ENCODE measurements at places on chromosomes 4 and X.

- DNase-seq: no peak
These were observed 60.6 kb downstream of the NBDY start for GRCh38 chrX:56789518-56790070.

GRCh38 chrX:28180096-28180495, 198.8 kb upstream of the DCAF8L1 start:
- DNase-seq: no peak

GRCh38 chr4:32073542-32073941, 1353.4 kb downstream of the PCDH7 start:
- DNase-seq: no peak

- DNase-seq: no peak
These were observed 28.9 kb downstream of the CPLX1 start for GRCh38 chr4:797066-797465.

- no peak for DNase-seq
These were observed 258.6 kb upstream of the ARSJ start for GRCh38 chr4:114237997-114238396.

DNA sequence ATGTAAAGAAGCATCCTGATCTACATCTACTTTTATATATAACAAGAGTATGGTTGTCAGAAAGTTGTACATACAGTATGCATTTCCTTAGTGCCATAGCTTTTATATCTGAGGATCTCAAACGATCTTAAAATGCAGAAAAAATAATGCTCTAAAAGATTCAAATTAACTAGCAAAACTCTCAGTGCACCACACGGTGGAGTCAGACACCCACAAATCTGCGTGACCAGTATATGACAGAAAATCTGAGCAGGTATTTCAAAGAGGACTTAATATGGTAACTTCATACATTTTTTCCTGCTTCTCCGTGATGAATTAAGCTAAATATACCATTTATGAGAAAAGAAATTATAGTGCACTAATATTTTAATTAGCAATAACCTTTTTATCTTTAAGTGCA, 803.0 kb downstream of the DMD start:
- no peak for DNase-seq

DNA sequence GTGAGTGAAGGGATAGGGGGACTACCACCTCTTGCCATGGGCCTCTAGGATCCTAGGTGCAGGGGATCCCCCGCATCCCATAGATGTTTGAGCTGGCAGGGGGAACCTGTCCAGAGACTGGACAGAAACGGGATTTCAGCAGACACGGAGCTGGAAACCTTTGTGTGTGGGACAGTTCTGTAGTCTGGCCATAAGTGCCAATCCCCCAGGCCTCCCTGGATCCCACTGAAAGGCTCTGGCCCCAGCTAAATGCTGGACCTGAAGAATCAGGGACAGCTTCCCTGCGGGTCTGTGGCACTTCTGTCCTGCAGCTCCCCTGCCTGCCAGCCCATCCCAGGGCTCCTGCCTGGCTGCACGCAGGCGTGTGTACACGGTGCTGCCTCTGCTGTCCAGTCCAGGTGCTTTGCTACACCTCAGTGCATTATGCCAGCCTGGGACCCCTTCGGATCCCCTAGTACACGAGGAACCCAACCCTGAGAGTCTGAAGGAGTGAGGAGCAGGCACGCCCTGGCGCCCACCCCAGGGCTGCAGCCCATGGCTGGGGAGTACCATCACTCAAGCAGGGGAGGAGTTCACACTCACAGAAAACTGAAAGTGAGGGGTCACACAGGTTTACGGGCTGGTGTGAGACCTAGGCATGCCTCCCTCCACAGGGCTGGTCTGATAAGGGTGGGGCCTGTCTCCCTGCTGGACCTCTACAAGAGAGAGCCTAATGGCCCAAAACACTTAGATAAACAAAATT, 703.0 kb downstream of the ARAP2 start:
- DNase-seq: no peak

- DNase-seq: no peak
These were observed 71.7 kb upstream of the IL13RA1 start for GRCh38 chrX:118655561-118656246.

DNA sequence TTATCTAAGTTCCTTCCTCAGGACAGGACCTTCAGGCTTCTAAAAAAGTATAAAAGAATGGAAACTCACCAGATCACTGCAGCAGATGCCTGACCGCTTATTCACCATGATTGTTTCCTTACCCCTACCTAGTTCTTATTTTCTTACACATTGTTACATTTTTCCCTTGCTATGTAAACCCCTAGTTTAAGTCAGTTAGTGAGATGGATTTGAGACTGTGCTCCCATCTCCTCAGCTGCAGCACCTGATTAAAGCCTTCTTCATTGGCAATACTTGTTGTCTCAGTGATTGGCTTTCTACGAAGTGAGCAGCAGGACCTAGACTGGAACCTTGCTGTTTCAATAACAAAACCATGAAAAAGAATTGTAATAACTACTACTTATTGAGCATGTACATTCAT, 4.7 kb downstream of the SPARCL1 start:
- no peak for DNase-seq

- DNase-seq: no peak
These were observed 18.0 kb downstream of the ARHGAP10 start for GRCh38 chr4:147749811-147750321.

DNA sequence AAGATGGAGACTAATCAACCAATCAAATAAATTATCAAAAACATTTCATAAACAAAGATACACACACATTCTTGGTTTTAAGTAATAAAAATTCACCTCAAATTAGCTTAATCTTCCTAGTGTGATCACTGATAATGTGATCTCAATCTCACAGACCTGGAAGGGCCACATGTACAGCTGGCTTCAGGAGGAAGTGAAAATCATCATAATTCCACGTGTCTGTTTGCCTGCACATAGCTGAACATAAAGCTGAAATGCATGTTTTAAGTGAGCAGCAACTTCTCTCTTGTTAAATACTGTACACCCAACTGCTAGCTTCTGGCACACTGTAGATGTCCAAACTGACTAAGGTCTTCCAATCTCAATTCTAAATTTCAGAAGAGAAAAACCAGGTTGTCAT, 53.8 kb downstream of the ARHGAP6 start:
- no peak for DNase-seq

DNA sequence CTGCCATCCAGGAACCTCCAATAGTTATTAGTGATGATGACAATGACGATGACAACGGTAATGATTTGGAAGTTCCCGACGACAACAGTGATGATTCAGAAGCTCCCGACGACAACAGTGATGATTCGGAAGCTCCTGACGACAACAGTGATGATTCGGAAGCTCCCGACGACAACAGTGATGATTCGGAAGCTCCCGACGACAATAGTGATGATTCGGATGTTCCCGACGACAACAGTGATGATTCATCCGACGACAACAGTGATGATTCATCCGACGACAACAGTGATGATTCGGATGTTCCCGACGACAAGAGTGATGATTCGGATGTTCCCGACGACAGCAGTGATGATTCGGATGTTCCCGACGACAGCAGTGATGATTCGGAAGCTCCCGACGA, 14.7 kb downstream of the CXCR3 start:
- DNase-seq: no peak

- DNase-seq: no peak
These were observed 33.8 kb upstream of the EGFL6 start for GRCh38 chrX:13535376-13536165.

- DNase-seq: no peak
These were observed 10.9 kb upstream of the EXOSC9 start for GRCh38 chr4:121789960-121790829.

- DNase-seq: no peak
These were observed at the start of gene ARHGEF9 for GRCh38 chrX:63784902-63785707. Gene ARHGEF9, minus strand, starts transcription at chrX:63785214. Its CDS starts 69 bp downstream, at chrX:63785145.

- DNase-seq: peak; percentile 13
These were observed 258.1 kb upstream of the AGTR2 start for GRCh38 chrX:115912372-115912897.

GRCh38 chr4:124455671-124456070, 256.9 kb downstream of the ANKRD50 start:
- DNase-seq: no peak

GRCh38 chr4:132085105-132085504, 1064.0 kb upstream of the PCDH10 start:
- no peak for DNase-seq

DNA sequence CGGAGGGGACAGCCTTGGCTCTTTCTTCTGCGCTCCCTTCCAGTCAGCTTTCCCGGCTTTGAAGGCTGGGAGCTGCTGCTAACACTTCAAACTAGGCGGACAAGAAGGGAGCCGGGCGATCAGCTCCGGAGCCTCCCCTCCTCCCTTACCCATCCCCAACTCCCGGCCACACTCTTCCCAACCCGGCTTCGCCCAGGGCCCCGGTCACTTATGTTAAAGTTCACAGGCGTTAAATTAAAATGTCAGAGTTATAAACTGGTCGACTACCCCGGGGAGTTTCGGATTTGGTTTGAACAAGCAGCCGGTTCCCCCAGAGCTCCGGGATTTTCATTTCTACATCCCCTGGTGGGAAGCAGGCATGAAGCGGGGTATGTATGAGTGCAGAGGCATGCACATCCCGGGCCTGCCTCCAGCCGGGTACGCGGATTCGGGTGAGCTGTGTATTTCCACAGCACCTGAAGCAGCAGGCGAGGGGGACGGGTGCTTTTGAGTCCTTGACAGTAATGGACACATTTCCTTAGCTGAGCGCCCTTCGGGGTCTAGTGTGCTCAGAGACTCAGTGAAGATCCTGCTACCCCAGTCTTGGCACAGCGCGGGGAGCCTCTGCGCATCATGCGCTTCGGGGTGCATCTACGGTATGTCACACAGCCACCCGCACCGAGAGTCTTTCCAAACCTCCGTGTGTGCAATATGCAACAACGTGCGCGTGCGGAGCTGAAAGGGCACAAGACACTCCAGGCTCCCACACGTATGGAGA, 880 bp downstream of the UNC5C start:
- no peak for DNase-seq

DNA sequence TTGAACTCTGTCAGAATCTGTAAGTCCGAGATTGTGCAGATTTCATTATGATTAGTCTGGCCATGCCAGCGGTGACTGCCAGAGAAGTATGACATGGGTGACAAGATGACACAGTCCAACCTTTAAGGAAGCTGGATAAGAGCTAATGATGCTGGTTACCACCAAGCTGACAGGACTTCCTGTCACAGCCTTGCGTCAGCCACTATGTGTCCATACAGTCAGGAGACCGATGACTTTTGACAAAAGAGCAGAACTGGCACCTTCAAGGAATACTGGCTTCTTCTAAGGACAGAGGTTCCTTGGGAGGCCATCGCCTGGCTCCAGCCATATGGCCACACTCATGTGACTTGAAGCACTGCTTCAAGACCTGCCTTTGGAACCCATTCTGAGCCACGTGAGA, 67.2 kb upstream of the TFDP3 start:
- DNase-seq: no peak

DNA sequence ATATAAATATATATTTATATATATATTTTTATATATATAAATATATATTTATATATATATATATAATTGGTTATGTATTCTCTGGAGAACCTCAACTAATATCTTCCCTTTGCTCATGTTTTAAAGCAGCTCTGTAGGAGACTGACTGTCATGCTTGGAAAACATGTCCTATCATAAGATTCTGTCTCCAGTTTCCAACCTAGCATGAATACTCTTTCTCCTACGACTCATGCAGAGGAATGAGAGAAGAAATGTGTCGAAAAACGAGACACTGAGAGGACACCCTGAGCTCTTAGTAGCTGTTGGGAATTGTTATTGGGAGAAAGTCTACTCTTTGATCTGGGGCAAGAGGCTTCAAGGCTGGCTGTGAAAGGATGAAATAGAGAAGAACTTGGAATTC, 166.5 kb upstream of the SLIT2 start:
- no peak for DNase-seq

DNA sequence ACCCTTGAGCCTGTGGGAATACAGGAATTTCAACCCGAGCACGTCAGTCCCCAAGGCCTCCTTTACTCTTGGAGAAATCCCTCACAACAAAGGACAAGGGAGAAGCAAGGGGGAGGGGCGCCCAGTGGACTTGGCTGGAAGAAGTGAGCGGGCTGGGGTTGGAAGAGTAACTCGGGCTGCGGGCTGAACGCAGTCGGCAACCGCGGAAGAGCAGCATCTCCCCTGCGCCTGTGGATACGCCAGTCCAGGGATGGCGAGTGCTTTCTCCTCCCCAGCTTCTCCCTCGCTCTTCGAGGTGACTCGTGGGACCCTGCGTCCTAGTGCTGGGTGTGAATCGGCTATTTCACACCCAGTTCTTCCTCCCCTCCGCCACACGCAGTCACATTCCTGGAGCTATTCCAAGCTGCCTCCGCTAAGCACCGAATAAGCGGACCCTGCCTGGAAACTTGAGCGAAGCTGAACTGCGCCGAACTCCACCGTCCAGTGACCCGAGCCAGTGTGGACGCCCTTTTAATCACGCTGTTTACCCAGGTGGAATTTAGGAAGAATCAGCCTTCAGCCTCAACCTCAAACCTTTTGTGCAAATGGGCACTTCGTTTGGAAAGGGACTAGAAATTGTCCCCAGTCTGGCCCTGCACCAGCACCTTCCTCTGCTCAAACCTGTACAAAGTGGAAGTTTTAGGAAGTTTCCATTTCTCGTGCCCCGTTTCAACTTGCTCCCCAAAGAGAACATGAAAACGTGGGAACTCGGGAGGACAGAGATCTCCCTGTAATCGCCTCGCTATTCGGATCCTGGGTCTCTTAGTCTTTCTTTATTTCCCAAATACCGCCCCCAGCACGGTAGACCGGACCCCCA, 64.3 kb upstream of the WDR17 start:
- DNase-seq: no peak
